ENCODE measurements at places on chromosomes 11 and 22.
A peak's percentile ranks its signal among the peaks of the same experiment; 100 is the strongest.

DNA sequence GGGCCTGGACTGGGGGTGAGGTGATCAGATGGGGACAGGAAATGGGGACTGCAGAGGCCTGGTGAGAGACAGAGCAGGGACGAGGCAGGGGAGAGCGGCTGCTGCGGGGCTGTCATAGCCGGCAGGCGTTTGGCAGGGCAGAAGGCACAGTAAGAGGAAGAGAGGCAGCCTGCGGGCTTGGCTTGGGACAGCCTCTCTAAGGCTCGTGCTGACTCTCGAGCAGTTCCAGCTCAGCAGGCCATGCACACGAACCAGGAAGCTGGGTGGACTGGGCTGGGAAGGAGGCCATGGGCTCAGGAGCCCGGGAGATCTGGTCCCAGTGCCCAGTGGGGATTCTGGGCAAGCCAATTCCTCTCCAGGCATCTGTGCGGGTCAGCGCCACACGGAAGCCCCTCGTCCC is 19.6 kb upstream of the EIF3D start:
- no peak for DNase-seq

- no peak for DNase-seq
Observed at GRCh38 chr11:2693271-2694261, 6.2 kb downstream of the KCNQ1OT1 start.

DNA sequence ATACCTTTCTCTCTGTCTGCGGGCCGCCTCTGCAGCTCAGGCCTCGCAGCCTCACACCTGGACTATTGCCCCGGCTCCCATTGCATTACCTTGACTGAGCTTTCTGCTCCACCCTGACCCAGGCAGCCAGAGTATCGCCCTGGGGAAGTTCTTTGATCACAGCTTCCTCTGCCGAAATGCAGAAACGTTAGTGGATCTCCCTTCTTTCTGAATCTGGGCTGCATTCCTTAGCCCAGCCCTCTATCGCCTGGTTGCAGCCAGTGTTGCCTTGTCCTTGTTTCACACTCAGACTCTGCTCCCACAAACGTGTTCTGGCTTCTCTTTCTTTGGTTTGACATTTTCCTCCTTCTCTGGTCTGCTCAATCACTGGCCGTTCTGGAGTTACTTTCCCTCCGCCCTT is 195.7 kb downstream of the ADAMTS15 start:
- DNase-seq: no peak

DNA sequence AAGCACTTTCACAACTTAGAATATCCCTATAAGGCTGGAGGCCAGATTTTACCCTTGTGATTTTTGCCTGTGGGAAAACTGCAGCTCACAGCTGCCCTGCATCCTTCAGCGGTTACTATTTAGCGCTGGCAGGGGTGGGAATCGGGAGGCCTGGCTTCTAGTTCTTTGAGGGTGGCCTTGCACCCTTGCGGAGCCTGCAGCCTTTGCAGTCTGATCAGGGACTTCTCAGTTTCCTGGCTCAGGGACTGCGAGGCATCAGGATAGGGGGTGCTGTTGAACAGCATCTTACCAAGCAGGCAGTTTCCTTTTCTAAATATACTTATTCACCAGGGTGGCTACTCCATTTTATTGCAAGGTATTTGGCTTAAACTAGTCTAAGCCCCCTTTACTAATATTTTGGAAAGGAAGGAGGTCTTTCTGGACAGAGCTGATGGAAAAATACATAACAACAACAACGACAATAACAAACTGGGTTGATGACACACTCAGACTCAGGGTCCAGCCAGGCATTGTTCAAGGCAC is 2.9 kb upstream of the APOA1 start:
- DNase-seq: no peak

DNA sequence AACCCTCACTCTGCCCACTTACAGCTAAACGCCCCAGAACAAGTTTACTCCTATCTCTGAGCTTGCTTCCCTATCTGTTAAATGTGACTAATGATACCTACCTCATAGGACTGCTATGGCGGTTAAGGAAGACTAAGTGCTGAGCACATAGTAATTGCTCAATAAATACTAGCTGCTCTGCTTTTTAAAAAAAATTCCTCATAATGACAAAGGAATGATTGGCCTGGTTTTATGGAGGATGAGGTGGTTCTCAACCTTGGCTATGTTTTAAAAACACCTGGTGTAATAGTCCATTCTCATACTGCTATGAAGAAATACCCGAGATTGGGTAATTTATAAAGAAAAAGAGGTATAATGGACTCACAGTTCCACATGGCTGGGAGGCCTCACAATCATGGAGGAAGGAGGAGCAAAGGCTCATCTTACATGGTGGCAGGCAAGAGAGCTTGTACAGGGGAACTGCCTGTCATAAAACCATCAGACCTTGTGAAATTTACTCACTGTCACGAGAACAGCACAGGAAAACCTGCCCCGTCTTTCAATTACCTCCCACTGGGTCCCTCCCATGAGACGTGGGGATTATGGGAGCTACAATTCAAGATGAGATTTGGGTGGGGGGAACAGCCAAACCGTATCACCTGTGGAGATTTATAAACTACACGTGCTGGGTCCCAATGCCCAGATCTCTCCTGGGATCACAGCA is 127.2 kb upstream of the SYT13 start:
- no peak for DNase-seq

GRCh38 chr11:94325681-94326080 is 21.3 kb downstream of the IZUMO1R start:
- DNase-seq: peak; percentile 30

DNA sequence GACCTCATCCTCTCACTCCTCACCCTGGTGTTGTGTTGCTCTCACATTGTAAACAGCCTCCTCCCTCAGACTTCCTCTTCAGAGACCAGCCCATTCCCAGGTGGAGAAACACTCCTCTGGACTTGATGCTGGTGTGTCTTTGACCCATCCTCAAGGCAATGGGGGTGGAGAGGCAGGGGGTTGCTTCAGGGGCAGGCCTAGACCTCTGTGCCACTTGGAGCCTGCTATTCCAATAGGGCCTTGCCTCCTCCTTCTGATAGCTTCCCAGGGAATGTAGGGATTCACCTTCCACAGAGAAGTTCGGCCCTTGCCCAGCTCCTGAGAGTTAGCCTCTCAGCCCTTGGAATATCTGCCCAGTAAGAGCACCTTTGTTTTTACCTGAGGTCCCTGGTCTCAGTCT is 606.6 kb upstream of the CADM1 start:
- no peak for DNase-seq

DNA sequence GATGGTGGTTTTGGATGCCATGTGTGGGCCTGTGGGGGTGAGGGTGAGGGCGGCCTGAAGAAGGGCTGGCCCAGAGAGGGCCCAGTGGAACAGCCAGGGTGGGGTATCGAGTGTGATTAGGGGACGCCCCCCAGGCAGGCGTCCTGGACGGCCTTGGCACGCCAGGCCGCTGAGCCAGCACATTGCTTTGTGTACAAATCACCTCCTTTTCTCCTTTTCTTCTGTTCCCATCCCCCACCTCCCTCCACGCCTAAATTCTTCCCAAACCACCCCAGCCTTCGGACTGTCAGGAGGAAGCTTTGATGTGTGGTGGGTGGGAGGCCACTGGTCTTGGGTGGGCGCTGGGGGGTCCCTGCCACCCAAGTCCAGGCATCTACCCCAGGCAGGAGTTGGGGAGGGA is 7.8 kb upstream of the CD248 start:
- no peak for DNase-seq

DNA sequence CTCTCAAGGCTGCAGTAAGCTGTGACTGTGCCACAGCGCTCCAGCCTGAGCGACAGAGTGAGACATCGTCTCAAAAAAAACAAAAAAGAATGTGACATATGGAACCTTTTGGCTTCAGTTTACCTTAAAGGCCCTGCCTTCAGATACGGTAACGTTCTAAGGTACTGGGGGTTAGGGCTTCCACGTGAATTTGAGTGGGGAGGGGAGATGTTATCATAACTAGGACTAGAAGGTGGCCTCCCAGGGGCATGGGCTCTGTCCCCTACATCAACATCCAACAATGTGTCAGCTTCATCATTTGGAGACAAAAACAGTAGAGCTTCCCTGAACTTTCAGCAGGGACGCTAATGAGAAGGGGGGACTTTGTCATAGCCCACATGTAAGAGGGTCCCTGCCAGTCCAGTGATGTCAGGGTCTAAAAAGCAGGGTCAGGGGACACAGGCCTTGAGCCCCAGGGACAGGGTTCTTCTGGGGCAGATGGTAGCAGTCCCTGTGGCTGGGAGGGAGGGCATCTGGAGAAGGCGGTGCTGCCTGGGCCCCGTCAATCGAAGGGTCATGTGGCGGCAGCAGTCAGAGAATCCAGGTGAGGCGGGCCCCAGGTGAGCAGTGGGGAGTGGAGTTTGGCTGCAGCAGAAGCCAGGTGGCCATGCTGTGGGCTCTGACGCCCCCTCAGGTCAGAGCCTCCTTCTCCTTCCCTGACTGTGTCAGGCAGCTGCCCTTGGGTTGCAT is 79.8 kb downstream of the BCR start:
- no peak for DNase-seq

GRCh38 chr11:34235591-34236071 is 122.2 kb downstream of the ABTB2 start:
- no peak for DNase-seq

DNA sequence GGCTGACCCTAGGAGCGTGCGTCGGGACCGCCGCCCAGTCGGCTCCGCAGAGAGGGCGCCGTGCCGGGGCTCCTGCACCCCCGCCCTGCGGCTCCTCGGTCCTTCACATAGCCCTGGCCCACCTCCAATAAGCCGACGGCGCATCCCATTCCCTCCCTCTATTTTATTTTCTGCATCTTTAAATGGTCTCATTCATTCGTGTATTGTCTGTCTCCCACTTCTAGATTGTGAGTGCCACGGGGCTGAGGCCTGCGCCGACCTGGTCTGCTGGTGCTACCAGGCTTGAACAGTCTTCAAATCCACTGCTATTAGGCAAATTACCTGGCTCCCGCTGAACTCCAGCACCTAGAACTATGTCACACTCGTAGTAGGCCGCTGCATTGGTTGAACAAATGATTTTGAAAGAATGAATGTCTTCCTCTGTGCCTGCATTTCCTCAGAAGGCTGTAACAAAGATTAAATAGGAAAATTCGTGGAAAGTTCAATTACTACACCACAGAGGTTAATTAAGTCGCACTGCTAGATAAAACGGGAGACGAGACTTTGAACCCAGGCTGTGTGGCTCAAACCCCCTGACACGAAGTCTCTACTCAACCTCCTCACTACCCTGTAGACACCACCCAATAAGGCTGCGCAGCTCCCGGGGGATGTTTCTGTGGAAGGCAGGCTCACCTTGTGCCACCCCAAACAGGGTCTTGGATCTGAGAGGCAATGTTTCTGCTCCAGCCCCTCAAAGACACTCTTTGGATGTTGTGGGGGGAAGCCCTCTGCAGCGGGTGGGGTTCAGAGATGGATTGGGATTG is 1.2 kb upstream of the PPP1R14B start:
- no peak for DNase-seq

- no peak for DNase-seq
Observed at GRCh38 chr22:39452740-39453040, 4.1 kb upstream of the MGAT3 start.

GRCh38 chr22:50401907-50402306 is 58.8 kb downstream of the PPP6R2 start:
- no peak for DNase-seq

Data from stimulated activated CD4-positive, alpha-beta T cell treated with anti-CD3 and anti-CD28 coated beads, Interleukin-15, amount 100 ng/mL, for 48 hours (primary cell).